ENCODE measurements at places on chromosomes 1 and 21. TPM values are rescaled to one million over a fixed set of nuclear protein-coding genes. Genes with fewer than 3 reads are reported as not detected.

GRCh38 chr1:2460996-2461751, 14.9 kb upstream of the PLCH2 start:
- DNase-seq: no peak

- no peak for DNase-seq
Observed at GRCh38 chr1:19640363-19641316, 3.5 kb upstream of the NBL1 start.

DNA sequence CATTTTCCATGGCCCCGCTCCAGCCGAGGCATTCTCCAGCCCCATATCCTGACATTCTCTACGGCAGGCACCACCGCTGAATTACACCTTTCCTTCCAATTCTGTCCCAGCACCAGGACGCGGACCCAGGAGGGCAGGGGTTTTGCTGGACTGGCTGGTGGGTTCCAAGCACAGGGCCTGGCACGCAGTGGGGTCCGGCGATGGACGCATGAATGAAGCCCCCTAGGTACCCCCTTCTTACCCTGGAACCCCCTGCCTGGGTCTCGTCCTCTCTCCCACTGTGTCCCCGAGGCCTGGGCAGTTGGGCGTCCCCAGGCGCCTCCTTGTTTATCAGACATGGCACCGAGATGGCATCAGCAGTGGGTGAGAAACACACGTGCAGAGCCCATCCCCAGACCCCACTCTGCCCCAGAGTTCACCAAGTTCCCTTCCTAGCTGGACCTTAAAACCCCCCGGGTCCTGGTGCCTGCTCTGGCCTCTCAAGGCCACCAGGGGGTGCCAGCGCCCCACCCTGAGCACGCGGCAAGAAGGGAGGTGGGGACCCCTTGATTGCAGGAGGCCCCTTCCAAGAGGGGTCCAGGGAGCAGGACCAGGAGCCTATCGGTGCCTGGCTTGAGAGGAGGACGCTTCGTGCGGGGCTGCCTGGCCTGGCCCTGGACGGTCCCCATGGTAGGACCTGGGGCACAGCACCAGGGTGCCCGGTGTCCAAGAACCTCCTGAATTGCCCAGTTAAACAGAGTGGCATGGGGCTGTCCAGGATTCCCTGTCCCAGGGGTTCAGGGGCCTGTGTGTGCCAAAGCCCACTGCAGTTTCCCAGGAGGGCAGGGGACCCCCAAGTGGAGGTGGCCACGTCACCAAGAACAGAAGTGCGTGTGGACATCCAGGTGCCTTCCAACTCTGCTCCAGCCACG, 46.1 kb downstream of the MEGF6 start:
- no peak for DNase-seq

DNA sequence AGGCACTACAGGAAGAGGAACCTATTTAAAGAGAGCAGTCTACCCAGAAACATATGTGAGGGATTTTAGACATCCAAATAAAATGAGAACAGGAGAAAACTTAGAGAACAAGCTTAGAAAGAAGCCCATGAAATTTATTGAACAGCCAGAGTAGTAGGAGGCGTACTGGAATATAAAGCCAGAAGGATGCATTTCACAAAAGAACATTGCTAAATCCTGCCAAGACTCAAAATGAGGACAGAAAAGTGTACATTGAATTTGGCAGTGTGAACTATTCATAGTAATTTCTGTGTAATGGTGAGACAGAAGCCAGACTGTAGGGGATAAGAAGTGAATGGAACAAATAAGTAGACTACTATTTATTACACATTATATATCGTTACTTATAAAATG, 22.5 kb downstream of the CEPT1 start:
- no peak for DNase-seq

- DNase-seq: peak; percentile 81
Observed at GRCh38 chr1:28437924-28438699, 67.7 kb upstream of the RCC1 start.

DNA sequence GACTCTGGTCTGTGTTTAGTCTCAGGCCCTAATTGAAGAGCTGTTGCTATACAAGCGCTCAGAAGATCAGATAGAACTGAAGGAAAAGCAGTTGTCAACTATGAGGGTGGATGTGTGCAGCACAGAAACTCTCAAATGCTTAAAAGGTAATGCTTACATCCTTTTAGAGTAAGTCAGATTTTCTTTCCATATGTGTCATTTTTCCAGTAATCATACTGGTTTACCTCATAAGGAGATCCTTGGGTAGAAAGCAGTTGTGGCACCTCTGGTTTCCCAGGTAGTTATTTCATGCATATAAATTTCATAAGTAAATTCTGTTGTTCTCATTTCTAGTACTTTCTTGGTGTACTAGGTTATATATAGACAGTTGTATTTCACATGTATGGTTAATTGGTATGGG, 43.0 kb upstream of the TARS2 start:
- no peak for DNase-seq

GRCh38 chr1:51189421-51190073, 46.5 kb upstream of the RNF11 start:
- DNase-seq: no peak

- DNase-seq: no peak
Observed at GRCh38 chr1:116997066-116997465, 4.5 kb upstream of the CD101 start.

NCAM2 gene
- total RNA-seq: 3.3 TPM

MAGI3 gene
- total RNA-seq: 8.9 TPM

FAM229A gene
- 2.0 TPM for total RNA-seq

ADARB1 gene
- total RNA-seq: 13.4 TPM

HJV gene
- 25.6 TPM for total RNA-seq

SH2D1B gene
- total RNA-seq: not detected
